ENCODE measurements at places on chromosomes 7 and 10.

DNA sequence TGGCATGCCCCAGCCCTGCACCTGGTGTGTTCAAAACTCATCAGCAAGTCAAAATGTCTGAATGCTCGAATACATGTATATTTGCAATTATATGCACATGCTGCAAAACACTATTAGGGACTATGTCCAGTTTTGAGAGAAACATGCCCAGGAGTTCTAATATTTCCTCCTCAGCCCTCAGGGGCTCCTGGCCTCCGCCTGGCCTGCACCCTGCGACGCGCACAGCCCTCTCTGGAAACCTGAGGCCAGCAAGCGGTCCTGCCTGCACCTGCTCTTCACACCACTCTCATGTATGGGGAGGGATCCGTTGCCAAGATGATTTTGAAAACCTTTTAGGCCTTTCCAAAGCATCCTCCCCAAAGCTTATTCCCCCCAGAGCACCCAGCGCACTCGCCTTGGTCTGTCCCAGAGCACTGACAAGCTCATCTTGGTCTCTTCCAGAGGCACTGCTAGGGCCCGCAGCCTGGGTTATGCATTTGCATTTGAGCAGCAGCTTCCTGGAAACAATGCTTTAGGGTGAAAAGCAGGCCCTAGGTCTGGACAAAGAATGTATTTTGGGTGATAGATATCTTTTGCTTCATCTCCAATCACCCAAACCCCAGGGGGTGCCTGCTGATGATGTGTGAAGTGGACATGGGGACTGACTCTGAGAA lies 22.6 kb upstream of the CNPY1 start:
- DNase-seq: no peak

DNA sequence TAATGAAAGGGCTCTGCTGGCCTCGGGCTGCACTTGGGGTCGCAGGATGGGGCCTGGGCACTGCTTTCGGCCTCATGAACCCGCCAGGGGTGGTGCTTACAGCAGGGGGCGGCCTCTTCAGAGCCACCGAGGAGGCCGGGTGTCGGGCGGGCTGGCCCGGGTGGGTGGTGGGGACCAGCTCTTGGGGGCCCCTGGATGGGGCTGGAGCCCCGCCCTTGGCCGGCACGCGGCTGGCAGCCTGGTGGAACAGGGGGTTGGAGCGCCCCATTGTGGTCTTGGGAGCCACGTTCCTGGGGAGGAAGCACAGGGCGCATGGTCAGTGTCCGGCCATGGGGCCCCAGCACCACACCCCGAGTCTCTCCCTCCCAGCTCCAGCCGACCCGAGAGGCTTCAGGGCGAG lies 8.8 kb downstream of the ADAM8 start:
- no peak for DNase-seq

- DNase-seq: no peak
Observed at GRCh38 chr7:18580950-18581349, 85.4 kb downstream of the HDAC9 start.

- no peak for DNase-seq
Observed at GRCh38 chr7:70678621-70679251, 453.2 kb upstream of the GALNT17 start.

GRCh38 chr7:69419934-69420333 lies 178.3 kb upstream of the AUTS2 start:
- no peak for DNase-seq

GRCh38 chr10:132714096-132714985 lies 71.6 kb downstream of the NKX6-2 start:
- no peak for DNase-seq

DNA sequence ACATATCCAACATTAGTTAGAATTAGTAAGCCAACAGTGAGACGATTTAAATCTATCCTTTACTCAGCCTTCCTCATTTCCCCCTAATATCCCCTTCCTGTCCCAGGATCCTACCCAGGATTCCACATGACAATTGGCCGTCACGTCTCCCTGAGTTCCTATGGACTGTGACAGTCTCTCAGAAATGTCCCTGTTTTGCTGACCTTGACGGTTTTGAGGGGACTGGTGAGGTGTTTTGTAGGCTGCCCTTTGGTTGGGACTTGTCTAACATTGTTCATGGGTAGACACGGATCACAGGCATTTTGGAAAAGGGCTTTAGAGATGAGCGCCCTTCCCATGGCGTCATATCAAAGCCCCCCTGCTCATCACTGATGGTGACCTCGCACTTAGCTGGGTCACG lies 162.8 kb downstream of the ZMYND11 start:
- no peak for DNase-seq

DNA sequence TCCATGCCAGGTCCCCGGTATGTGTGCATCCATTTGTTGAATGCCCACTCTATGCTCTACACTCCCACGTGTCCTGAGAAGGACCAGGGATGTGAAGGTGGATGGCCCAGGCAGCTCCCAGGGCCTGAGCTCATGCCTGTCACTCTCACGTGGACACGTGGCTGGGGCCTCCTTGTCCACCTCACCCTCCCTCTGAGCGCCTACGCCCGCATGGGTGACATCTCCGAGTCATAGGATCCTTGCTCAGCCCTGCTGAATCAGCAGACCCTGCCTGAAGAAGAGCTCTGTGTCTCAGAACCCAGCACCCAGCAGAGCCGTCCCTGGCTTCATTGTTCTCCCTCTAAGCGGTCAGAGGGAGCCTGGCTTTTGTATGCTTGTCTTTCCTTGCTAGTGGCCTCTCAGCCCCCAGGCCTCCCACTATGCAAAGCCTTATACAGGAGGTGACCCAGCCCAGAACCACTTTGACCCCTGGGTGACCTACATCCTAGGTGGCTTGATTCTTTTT lies 107.9 kb upstream of the PPIF start:
- DNase-seq: no peak

- no peak for DNase-seq
Observed at GRCh38 chr10:77737608-77738007, 100.0 kb upstream of the KCNMA1 start.

DNA sequence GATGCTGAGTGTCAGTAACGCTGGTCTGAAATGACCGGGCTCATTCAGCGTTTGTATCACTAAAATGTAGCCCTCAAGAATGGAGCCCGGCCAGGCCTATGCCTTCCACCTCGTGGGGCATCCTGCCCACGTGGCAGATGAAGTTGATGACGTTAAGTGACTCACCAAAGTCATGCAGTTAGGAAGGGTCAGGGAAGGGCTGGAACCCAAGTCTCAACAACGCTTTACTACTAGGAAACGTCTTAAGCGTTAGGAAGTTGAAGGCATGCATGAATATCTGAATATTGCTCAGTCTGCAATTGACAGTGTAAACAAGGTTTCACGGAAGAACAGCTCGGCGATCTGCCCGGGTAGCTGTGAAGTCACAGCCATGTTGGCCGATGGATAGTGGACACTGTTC lies 14.0 kb upstream of the UBE3C start:
- no peak for DNase-seq

DNA sequence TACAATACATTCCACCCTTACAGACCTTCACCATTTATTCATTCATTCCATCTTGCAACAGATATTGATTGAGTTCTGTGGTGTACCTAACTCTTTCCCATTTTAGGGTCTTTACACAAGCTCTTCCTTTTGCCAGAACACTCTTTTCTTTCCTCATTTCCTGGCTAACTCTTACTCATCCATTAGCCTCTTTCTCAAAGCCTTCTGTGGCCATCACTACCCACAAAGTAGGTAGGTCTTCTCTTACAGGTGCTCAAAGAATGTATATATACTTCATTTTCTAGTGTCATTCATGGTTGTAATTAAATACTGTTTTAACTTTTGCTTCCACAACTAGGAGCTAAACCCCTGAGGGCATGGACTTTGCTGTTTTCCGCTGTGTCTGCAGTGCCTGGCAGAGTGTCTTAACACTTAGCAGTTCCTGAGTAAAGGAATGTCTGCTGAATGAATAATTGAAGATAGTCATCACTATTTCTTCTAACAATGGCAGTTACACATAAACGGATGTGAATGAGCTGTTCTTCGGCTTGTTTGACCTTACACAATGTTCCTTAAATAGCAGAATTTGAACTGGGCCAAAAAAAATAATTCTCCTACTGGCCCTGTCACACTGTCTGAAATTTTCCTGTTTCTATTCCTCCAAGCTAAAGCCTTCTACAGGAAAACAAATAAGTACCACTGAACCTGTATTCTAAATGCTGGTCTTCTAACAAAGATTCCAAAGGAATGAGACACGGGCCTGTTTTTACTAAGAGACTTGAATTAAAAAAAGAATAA lies 15.1 kb downstream of the BCAP29 start:
- no peak for DNase-seq

DNA sequence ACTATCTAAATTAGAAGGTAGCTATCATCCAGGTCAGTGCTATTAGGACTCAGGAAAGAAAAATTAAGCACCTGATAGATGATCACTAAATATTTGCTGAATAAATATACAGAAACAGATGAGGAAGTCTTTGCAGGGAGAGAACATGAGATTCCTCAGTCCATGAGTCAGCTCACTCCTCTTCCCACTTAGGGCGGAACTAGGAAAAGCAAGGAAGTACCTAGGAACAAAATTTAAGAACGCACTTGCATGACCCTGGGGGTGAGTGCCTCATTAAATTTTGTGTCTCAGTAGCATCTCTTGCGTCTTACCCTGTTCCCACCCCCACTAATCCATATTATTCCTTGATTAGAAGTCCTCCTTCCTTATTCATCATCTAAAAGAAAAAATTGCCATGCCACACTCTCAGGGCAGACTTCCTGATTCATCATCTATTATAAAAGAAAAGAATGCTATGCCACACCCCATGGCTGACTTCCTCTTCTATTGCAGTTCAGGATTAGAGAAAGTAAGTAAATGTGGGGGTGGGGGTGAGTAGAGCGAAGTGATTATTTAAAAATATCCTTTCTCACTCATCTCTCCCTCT lies 208.8 kb downstream of the THSD7A start:
- no peak for DNase-seq

- DNase-seq: no peak
Observed at GRCh38 chr10:77746047-77746707, 108.6 kb upstream of the KCNMA1 start.

DNA sequence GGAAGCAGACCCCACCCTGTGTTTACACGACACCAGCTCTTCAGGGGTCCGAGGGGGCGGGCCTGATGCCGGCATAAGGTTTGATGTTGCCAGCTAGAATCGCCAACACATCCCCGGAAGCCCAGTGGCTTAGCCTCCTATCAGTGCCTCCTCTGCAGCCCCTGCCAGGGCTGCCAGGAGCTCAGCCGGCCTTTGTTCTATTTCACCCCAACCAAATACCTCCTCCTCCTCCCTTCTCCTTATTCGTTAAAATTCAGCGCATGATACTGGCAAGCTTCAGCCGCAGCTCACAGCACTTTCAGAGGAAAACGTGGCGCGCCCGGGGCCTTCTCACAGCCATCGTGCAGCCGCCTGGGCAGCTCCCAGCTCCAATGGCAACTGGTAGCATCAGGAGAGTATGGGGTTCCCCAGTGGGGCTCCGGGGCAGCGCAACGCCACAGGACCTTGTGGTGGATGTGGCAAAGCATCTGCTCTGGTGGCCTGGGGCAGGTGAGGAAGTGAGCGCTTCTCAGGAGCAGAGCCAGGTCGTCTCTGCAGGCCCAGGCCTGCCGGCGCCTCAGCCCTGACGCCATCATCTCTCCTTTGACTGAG lies 176.4 kb upstream of the RHEB start:
- DNase-seq: no peak

DNA sequence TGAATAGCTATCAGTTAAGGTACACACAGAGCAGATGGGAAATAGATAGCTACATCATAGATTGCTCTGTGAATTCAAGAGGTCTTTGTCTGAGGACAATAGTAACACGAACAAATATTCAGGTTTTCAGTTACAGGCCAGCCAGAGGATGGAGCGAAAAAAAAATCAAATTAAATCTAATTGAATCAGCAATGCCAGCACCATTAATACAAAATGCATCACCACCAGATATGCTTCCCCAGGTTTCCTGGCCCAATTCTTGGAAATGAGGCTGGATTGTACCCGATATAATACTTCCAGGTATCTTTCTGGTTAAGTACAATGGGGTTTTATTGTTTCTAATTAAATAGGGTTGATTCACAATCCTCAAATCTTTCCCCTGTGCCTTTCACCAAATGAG lies 975.8 kb upstream of the AUTS2 start:
- DNase-seq: no peak

DNA sequence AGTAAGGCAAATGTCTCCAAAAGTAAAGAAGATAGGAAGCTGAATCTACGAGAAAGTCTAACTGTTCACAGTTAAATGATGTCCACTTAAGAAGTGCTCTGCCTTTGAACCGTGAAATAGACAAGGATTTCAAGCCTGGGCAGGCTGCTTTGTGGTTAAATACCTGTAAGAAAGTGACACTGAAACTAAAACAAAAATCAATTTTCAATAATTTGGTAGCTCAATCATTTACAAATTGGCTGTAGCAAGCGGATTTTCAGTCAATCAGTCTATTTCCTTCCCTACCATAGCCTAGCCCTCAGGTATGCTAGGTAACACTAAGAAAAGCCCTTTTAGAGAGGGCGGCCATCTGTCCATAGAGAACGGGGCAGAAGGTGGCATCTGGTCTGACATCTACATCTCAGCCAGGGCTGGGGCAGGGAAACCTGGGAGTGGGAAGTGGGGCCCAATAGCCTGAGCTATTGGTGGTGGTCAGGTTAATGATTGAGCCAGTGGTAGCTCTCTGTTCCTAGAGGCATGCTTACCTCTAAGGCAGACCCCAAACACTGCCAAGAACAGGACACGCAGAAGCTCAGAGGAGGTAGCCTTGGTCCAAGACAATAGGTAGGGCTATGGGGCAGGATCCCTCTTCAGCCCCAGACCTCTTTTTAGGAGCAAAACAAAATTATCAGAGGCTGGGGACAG lies 223.2 kb downstream of the CCSER2 start:
- DNase-seq: no peak

DNA sequence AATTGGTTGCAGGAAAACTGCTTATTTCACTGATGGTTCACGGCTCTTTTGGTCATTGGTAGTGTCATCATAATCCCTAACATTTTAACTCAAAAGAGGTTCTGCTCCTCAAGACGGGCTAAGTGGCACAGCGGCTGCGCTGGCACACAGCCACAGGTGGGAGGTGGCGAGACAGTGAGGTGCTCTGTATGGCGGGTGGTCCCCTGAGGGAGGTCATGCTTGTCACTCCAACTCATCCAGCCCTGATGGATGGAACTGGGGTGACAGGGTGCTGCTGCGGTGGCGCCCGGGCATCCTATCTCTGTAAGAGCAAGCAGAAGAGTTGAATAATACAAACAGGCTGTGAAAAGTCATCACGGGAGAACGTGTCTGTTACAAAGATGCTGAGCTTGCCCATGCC lies 370.2 kb downstream of the SFMBT2 start:
- DNase-seq: no peak

- DNase-seq: no peak
Observed at GRCh38 chr7:154171422-154171821, 119.2 kb downstream of the DPP6 start.

- DNase-seq: no peak
Observed at GRCh38 chr7:73954181-73954580, 73.8 kb upstream of the ELN start.

- no peak for DNase-seq
Observed at GRCh38 chr10:124996127-124996853, 54.4 kb downstream of the ZRANB1 start.

DNA sequence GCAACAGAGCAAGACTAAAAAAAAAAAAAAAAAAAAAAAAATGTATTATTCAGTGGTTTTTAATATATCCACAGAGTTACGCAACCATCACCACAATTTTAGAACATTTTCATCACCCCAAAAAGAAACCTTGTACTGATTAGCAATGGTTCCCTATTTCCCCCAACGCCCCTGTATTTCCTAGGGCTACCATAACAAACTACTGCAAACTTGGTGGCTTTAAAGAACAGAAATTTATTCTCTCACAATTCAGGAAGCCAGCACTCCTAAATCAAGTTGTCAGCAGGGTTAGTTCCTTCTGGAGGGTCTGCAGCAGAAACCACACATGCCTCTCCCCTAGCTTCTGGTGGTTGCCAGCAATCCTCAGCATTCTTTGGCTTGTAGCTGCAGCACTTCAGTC lies 5.9 kb upstream of the NUP42 start:
- DNase-seq: no peak

GRCh38 chr7:44646921-44647636 lies 40.7 kb downstream of the OGDH start:
- no peak for DNase-seq
